Activated CD8-positive, alpha-beta T cell treated with anti-CD3 and anti-CD28 coated beads, Interleukin-2, amount 10 ng/mL, durations not matched to agents 7 days and 5 days (primary cell): ENCODE measurements at places on chromosomes 12 and 14. TPM values are rescaled to one million over a fixed set of nuclear protein-coding genes. Genes with fewer than 3 reads are reported as not detected.

The AKAP5 gene
- 2.1 TPM for total RNA-seq

The CFAP54 gene
- 0.18 TPM for total RNA-seq

The SUOX gene
- 5.8 TPM for total RNA-seq

The GZMH gene
- 9.9 TPM for total RNA-seq

The SLC17A8 gene
- total RNA-seq: not detected

The IKZF4 gene
- 19.9 TPM for total RNA-seq

The SLC6A13 gene
- total RNA-seq: 0.26 TPM

The GPRC5A gene
- not detected for total RNA-seq

The SRRM4 gene
- total RNA-seq: not detected

The KRAS gene
- 33.4 TPM for total RNA-seq

The OASL gene
- total RNA-seq: 33.5 TPM

The KCNC2 gene
- not detected for total RNA-seq

The PLD4 gene
- not detected for total RNA-seq

The CLEC4D gene
- not detected for total RNA-seq

The OR4E2 gene
- total RNA-seq: not detected

The RIPK3 gene
- 28.6 TPM for total RNA-seq

The MAP3K9 gene
- total RNA-seq: 7.0 TPM

The TRIM9 gene
- total RNA-seq: 0.63 TPM

The NOS1 gene
- not detected for total RNA-seq

The IL22 gene
- not detected for total RNA-seq

The NPAS3 gene
- not detected for total RNA-seq

The METTL17 gene
- 103 TPM for total RNA-seq

The ACAD10 gene
- total RNA-seq: 24.9 TPM

The CIDEB gene
- total RNA-seq: 47.2 TPM

The LYSET gene
- total RNA-seq: 10.6 TPM

The HVCN1 gene
- total RNA-seq: 30.8 TPM

The ADAM21 gene
- total RNA-seq: not detected

The OTUB2 gene
- total RNA-seq: 1.4 TPM

The SPX gene
- total RNA-seq: not detected

The SDR9C7 gene
- total RNA-seq: not detected

The LBHD2 gene
- not detected for total RNA-seq

The KLRD1 gene
- 7.6 TPM for total RNA-seq

The CRIP1 gene
- 613 TPM for total RNA-seq

The ZNF641 gene
- 14.1 TPM for total RNA-seq

The PLCZ1 gene
- total RNA-seq: not detected

The FBRSL1 gene
- 51.2 TPM for total RNA-seq

The CEBPE gene
- total RNA-seq: 0.50 TPM

The ADCY4 gene
- total RNA-seq: 4.7 TPM

The RDH5 gene
- total RNA-seq: 12.1 TPM

The HECTD1 gene
- 105 TPM for total RNA-seq

The TEAD4 gene
- total RNA-seq: 0.34 TPM

The ABCC9 gene
- total RNA-seq: not detected

The PRB2 gene
- total RNA-seq: not detected
